Uterus (tissue), 4 donors: ENCODE measurements at places on chromosomes 7 and 10.

DNA sequence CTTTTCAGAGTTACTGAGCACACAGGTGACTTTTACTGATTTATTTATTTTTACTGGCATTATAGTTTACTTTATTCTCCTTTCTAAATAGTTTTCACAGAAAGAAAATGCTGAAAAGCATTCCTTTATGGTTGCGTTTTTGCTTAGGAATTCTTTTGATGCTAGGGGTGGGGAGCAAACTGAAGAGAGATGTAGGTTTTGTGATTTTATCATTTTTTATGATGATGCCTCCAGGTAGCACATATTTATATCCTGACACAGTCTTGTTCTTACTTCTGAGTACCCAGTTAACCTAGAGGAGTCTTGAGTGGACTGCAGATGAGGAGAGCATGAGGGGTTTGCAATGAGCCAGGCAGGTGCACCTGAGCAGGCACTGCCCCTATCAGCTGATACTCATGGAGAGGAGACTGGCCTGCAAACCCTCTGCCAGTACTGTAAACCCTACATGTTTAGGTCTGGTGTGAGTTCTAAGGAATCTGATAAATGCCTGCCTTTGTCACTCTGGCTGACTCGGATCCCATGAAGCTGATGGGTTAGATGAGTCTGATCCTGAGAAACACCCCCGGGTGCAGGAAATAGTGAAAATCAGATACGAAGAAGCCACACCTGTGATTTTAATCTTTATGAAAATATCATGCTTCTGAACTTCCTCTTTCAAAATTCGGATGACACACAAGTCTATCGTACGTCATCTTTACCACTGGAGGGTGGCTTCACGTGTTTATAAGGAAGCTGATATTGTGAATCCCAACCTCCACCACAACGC, 302.9 kb downstream of the WDR37 start:
- no peak for DNase-seq

DNA sequence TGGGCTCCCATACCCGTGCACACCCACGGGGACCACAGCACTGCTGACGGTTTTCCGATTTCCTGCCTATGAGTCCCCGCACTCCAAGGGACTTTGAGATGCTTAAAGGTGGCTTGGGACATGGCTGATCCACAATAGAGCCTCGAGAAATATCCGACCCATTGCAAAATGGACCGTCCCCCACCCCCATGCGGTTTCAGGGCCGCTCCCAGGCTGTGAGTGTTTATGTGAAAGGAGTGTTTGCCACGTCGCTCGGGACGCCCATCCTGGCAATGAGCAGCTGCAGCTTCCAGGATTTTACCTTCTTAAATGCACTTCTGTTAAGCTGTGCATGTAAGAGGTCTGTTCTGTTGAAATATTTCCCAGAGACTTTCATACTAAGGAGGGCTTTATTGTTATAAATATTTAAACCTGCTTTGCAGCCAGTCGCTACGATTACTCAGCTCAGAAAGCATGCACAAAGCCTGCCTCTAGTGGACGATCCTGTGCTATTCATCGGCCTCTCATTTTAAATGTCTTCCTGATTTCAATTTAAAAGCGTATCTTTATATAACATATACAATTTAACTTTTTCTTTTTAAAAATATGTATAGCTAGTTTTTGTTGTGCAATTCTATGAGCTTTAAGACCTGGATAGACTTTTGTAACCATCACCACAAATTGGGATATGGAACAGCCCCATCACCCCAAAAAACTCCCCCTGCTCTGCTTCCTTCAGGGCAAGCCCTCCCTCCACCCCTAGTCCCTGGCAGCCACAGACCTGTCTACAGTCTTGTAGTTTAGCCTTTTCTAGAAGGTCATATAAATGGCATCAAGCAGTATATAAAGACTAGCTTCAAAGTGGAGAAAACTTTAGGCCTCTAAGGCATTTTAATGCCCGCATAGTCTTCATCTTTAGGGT, 418.3 kb downstream of the PAXIP1 start:
- no peak for DNase-seq

- no peak for DNase-seq
These were observed 742.3 kb downstream of the TYW1 start for GRCh38 chr7:67738958-67739357.

GRCh38 chr7:79137942-79138341, 315.5 kb downstream of the MAGI2 start:
- no peak for DNase-seq

GRCh38 chr7:93245525-93246432, 13.6 kb downstream of the VPS50 start:
- no peak for DNase-seq

- DNase-seq: no peak
These were observed 25.3 kb upstream of the PWWP2B start for GRCh38 chr10:132371641-132372081.

DNA sequence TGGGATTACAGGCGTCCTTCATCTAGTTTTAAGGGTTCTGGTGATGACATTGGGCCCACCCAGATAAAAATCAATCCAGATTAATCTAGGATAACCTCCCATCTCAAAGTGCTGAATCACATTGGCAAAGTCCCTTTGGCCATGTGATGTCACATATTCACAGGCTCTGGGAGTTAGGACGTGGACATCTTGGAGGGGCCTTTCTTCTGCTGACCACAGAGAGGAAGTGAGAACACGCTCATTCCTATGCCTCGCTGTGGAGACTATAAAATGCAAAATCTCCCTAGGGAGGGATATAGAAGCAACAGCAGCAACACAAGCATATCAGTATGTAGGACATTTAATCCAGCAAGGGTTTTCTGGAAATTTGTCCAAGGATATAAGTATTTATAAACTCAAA, 266.0 kb upstream of the PITRM1 start:
- DNase-seq: no peak

DNA sequence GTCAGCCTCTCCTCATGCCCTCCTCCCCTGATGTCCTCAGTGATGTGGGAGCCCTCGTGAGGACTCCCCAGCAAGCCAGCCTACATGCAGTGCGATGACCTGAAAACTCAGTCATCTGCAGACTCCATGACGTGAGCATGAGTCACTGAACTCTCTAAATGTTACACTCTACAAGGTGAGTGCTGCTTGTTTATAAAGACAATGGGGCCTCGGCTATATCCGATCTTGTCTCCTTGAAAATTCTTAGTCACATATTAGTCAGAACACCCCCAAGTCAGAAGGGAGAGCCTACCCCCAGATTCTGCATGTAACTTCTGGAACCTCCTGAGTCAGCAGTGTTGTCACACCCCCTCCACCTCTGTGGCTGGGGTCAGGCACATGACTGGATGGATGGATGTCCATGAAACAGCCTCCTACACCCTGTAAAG, 673.8 kb downstream of the INHBA start:
- no peak for DNase-seq

GRCh38 chr10:33579996-33580395, 245.5 kb upstream of the NRP1 start:
- DNase-seq: no peak

DNA sequence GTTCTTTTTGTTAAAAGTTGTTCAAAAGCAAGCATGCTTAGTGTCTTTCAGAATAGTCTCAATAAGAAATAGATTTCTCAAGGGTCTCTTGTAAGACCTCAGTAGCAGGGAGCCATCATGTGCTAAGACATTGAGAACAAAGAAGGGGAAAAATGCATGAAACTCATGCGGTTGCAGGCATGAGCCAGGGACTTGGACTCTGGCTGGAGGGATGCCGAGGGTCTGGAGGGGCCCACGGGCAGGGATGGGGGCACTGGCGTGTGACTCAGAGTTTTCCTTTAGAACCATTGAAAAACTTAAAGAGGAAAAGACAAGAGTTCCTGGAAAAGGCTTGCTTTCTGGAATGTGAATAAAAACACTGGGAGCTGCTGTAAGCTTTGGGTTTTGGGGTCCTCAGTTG, 253.3 kb downstream of the CCDC3 start:
- DNase-seq: no peak

DNA sequence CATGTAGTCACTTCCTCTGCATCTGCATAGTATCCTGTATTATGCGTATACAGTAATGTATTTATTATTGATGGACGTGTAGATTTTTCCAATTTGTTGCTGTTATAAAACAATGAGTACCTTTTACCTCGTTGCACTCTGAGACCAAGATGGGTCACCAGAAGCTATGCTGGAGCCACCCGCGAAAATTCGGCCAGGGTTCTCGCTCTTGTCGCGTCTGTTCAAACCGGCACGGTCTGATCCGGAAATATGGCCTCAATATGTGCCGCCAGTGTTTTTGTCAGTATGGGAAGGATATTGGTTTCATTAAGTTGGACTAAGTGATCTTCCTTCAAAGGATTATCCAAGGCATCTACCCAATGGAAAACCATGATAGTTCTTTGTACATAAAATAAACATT, 1.0 kb downstream of the PSMC2 start:
- DNase-seq: no peak

DNA sequence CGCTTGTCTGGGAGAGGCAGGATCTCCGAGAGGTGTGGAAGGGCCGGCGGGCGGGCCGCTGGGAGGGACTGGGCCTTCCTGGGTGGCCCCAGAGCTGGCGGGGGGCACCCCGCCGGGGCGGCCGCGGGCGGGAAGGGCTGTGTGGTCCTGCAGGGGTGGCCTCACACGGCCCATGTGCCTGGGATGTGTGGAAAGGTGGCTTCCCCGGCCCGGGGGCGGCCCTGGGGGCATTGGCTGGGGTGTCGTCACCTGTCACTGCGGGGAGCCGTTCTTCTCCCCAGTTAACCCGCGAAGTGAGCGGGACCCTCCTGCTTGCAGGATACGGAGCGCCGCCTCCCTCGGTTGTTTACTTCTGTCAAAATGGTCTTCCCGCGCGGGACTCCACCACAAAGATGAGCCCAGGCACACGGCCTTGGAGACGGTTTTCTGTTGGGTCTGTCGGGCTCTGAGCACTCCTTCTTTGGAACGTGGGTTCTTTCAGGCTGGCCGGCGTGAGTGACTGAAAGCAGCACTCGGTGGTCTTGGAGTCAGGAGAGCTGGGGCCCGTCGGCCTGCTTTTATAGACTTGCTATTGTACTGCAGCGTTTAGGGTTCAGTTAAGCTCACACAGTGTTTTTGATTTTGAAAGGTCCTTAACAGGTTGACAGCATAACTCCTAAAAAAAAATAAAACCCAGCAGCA, 700 bp downstream of the SMC3 start:
- DNase-seq: no peak

GRCh38 chr7:126723966-126724544, 528.7 kb downstream of the GRM8 start:
- DNase-seq: no peak

GRCh38 chr7:40918701-40919271, 784.0 kb downstream of the SUGCT start:
- DNase-seq: no peak

GRCh38 chr7:7190142-7190541, 7.8 kb downstream of the C1GALT1 start:
- DNase-seq: no peak

- DNase-seq: no peak
These were observed 157.5 kb upstream of the TNS3 start for GRCh38 chr7:47739301-47739875.

DNA sequence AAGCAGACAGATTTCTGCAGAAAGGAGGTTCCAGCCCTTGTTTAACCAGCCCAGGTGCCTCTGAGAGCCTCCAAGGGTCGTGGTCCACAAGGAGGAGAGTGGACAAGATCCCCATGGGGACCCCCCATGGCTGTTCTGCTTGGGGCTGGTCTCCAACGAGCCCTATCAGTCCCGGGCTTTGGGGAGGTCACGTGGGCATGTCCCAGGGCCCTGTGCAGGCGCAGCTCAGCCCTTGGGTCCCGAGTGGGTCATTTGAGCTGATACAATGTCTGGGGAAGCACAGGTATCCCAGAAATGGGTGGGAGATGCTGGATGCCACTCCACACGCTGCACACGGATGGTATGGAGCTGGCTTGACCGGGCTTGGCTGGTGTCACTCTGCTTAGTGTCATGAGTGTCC, 57.8 kb downstream of the NPTX2 start:
- no peak for DNase-seq

GRCh38 chr10:119726676-119727261, 919 bp downstream of the INPP5F start:
- no peak for DNase-seq

- DNase-seq: no peak
These were observed 1.6 kb downstream of the C7orf25 start for GRCh38 chr7:42910306-42910705.

GRCh38 chr7:49927631-49928030, 154.2 kb downstream of the VWC2 start:
- DNase-seq: no peak

- DNase-seq: no peak
These were observed 209.1 kb upstream of the PTER start for GRCh38 chr10:16227674-16228073.

- DNase-seq: peak; percentile 57
These were observed 66.1 kb upstream of the AQP1 start for GRCh38 chr7:30845426-30846135.

DNA sequence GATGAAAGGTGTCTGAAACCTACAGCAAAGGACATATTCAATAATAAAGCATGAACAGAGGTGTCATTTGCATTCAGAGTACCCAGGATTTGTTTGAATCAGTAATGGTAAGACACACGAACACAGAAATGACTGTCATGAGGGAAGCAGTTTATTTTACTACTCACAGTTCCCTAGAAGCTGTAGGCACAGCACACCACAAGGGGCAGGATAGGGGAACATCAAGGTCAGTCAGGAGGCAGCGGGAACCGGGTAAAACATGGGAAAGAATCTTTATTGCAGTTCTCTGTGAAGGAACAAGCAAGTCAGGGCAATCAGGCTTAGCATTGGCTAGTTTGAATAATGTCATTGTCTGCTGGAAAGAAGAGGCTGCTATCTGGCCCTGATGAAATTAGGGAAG, 70.2 kb upstream of the PDSS1 start:
- DNase-seq: no peak

- no peak for DNase-seq
These were observed 41.9 kb upstream of the PRKAR2B start for GRCh38 chr7:107002529-107002998.

DNA sequence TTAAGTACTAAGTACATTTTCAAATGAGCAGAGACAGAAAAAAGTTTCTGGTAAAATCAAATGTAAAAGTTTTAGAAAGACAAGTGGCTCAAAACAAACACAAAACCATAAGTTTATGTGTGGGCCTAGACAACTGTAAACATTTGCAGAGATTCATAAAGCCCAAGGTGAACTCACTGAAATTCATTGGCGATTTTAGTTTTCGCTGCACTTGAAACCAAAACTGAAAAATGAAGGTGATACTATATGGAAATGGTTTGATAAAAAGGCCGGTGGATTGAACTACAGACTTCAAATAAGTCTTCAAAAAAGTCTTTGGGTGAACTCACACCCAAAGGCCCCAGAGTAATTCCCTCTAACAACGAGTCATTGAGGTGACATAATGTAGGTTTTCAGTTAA, 1184.9 kb upstream of the C7orf33 start:
- DNase-seq: no peak

- no peak for DNase-seq
These were observed 269.9 kb downstream of the SEC23IP start for GRCh38 chr10:120162471-120162870.

DNA sequence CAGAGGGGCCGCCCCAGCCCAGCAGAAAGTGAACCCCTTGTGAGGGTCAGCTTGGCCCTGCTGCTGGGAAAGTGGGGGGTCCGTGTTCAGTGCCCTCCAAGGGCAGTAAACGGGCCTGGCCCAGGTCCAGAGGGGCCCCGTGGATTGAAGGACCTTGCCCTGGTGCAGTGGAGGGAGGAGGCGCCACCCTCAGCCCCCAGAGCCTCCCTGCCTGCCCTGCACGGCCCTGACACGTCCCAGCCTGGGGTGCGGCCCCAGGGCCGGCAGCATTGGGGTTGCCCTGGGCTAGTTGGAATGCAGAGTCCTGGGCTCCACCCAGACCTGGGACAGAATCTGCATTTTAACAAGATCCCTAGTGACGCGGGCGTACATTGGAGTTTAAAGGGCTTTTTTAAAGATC, 42.8 kb upstream of the FOXL3 start:
- no peak for DNase-seq

- DNase-seq: no peak
These were observed 21.6 kb upstream of the GIMAP2 start for GRCh38 chr7:150663802-150664494.
